ENCODE measurements at places on chromosomes 6 and 20.

GRCh38 chr6:68008445-68008844 is 626.6 kb upstream of the ADGRB3 start:
- DNase-seq = no peak

DNA sequence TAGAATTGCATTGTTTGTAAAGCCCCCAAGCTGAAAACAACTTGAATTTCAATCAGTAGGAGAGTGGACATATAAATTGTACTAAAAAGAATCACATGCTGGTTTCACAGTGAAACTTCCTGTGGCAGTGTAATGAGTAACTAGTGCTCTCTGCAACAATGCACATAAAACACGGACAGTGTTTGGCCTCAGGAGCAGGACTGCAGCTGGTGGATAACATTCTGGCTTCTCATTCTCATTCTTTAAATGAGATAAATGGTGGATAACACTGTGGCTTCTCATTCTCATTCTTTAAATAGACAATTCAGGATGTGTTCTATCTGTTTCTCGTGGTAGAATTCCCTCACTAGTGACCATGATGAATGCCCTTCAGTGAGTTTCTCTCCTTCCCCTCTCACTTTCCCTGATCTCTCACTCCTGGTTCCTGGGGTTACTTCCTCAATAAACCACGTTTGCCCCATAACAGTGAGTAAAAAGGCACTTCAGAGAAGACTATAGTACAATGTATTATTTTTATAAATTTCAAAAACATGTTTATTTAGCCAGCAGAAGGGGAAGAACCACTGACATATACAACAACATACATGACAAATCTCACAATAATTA is 59.9 kb downstream of the SLC22A2 start:
- DNase-seq = no peak

DNA sequence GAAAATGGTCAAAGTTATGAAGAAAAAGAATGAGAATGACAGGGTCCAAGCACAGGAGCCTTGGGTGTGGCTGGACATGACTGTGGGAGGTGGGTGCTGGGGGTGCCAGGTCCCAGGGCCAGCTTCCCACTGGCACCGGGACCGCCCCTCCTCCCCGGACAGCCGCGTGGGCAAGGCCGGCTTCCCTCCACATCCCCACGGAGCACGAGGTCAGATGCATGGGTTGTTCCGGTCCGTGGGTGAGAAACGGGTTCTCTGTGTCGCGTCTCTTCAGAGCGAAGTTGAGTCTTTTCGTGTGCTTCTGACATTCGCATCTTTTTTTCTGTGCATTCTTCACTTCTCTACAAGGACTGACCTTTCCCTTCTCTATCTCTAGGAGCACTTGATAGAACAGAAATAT is 30.1 kb downstream of the KIF25 start:
- no peak for DNase-seq

GRCh38 chr6:132860254-132860653 is 45.9 kb downstream of the RPS12 start:
- DNase-seq = no peak

DNA sequence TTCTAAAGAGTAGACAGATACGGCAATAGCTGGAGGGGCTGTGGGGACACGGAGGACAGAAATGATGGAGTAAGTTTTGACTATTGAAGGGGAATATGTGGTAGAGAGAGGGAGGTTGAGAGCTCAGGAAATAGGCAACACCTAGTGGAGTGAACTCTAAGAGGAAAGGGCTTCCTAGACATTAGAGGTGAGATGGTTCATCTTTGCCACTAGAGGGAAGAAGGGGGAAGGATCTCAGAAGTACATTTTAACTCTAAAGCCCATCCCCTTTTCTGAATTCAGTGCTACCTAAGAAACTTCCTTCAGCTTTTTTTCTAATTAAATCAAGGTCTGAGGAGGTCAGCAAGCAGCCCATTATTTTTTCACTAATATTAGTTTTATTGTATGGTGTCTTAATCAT is 689.4 kb upstream of the MAP3K7 start:
- no peak for DNase-seq

GRCh38 chr6:155586090-155586489 is 130.5 kb upstream of the NOX3 start:
- no peak for DNase-seq

GRCh38 chr20:60016406-60016805 is 58.2 kb downstream of the CDH26 start:
- DNase-seq = no peak

- no peak for DNase-seq
These were observed 16.6 kb upstream of the SCUBE3 start for GRCh38 chr6:35197196-35197595.

DNA sequence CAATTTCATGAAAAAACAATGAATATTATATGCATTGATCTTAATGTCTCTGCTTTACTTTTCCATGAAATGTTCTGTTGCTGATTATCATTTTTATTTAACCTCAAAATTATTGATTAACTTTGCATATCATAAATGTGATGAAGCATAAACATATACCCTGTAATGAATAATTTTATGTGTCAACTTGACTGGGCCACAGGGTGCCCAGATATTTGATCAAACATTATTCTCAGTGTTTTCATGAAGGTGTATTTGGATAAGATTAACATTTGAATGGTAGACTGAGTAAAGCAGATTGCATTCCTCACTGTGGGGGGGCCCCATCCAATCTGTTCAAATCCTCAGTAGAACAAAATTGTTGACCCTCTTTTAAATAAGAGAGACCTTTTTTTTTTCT is 265.2 kb downstream of the CENPW start:
- no peak for DNase-seq

DNA sequence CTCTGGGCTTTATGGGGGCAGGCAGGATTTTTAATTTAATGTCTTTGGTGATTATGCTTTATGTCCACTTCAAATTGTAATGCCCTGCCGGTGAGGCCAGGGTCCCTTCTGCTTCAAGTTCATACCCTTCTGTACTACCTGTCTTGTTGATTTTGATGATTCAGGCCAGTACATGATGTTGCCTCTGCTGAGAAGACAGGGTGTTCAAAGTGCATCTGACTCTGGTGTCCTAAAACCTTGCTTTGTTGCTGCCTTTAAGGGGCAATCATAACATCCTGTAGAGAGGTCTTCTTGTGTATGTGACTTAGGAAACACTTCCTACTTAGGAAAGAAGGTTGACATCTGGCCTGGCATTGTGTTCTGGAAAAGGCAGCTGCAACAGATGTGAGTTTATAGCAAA is 113.2 kb downstream of the TMEM170B start:
- no peak for DNase-seq

GRCh38 chr6:159422041-159422984 is 253.1 kb downstream of the FNDC1 start:
- no peak for DNase-seq

DNA sequence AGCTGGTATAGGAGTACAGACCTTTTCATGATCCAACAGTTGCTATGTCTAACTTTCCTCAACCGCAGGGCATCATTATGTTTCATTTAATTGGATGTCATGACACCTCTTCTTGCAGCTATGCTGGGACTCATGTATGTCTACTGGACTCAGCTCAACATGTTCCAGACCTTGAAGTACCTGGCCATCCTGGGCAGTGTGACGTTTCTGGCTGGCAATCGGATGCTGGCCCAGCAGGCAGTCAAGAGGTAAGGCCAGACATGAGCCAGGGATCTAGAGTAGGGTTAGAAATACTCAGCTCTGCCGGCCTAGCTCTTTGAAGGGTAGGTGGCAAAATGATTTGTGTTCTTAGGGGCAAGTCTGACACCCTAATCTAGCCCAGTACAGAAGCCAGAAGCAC is 25.2 kb downstream of the GHRH start:
- no peak for DNase-seq

GRCh38 chr20:62822788-62823651 is 6.2 kb downstream of the COL9A3 start:
- peak; percentile 74 for DNase-seq

DNA sequence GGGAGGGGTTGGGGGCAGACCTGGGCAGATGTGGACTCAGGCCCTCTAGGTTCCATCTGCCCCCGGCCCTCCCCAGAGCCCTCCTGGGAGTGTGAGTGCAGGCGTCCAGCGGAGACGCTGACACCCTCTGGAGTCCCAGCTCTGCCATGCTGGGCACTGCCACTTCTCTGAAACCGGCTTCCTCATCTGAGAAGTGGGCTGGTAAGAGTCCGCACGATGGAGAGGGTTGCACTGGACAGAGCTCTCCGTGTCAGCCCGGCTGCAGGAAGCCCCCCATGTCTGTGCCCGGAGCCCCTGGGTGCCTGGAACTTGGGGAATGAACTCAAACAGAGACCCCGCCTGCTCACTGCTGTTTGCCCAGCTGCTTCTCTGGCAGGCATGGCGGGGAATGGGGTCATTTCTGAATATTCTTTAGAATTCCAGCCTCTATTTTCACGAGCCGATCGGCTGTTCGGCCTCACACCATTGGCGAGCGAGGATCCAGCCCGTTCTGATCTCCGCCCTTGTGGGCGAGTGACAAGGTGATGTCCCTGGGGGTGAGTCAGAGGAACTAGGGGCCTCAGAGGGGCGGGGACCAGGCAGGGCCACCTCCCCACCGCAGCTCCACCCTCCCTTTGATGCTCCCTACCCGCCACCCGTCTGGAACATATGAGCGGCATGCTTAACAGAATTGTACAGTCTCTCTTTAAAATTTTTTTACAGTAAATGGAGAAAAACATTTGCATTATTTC is 47.8 kb upstream of the GATA5 start:
- DNase-seq = no peak

DNA sequence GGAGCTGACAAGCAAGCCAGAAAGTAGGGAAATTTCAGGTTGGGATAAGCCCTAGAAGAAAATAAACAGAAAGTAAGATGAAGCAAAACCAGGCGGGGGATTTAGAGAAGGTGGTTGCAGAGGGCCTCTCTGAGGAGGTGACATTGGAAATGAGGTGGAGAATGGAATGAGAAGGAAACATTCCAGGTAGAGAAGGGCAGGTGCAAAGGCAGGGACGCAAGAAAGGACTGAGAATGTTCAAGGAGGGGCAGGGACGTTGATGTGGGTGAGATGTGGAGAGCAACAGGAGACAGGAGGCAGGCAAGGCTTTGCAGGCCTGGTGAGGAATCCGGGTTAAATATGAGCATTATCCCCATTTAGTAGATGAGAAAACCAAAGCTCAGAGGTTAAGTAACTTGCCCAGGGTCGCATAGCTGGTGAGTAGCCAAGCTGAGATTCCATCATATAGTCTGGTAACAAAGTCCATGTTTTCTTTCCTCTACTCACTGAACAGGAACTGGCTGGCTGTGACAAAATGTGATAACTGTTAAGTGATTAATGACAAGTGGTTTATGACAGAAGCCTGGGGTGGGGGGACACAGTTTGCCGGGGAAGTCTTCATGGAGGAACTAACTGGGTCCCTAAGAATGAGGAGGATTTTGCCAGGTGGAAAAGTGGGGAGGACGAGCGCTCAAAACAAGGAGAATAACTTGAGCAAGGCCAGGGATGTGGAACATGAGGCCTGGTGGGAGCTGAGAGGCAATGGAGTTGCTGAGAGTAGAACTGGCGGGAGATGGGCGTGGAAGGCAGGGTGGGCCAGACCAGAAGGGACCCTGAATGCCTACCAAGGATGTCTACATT is 32.6 kb downstream of the MRPL14 start:
- no peak for DNase-seq

GRCh38 chr20:57451431-57451794 is 60.2 kb downstream of the RBM38 start:
- no peak for DNase-seq

- no peak for DNase-seq
These were observed 22.6 kb upstream of the APCDD1L start for GRCh38 chr20:58537831-58538230.

DNA sequence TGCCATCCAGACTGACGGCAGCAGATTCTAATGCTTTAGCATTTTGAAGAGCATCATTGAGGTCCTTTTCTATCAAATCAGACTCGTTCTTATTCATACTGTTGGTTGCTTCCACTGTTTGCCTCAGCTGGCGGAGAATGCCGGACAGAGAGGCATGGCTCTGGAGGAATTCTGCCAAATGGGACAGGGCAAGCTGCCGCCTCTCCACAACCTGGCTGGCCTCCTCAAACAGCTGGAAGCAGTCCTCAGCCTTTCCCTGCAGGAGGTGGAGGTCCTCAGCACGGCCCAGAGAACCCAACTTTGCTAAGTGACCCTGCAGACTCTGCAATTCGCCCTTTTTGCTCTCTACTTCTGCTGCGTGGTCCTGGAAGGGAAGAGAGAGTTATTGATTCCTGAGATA is 220.5 kb downstream of the SYNE1 start:
- no peak for DNase-seq

DNA sequence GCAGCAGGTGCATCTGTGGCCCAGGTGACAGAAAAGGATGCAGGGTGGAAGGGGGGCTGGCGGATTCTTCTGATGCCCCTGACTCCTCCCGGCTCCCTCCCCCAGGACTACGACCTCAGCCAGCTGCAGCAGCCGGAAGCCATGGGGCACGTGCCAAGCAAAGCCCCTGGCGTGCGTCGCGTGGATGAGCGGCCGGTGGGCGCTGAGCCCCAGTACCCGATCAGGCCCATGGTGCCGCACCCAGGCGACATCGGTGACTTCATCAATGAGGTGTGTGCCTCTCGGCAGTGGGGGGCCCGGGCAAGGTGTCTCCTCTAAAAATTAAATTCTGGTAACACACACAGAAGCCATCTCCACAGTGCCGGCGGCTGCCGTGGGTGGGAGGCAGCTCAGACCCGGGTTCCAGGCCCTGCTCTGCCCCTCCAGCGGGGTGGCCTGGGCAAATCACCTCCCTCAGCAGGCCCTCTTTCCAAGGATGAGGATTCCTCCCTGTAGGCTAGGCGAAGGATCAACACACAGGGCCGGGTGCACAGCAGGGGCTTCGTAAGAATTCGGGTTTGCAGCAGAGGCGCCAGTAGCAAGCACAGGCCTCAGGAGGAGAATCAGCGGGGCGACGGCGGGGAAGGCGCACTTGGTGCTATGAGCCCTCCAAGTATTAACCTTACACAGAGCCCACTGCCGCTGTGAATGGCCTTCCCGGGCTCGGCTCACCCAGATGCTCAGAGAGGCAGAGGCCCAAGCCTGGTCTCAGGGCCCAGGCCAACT is 131.5 kb downstream of the TAF4 start:
- no peak for DNase-seq

- no peak for DNase-seq
These were observed 46.0 kb downstream of the E2F3 start for GRCh38 chr6:20447581-20448132.

- no peak for DNase-seq
These were observed 31.2 kb downstream of the TGM2 start for GRCh38 chr20:38133680-38134426.

DNA sequence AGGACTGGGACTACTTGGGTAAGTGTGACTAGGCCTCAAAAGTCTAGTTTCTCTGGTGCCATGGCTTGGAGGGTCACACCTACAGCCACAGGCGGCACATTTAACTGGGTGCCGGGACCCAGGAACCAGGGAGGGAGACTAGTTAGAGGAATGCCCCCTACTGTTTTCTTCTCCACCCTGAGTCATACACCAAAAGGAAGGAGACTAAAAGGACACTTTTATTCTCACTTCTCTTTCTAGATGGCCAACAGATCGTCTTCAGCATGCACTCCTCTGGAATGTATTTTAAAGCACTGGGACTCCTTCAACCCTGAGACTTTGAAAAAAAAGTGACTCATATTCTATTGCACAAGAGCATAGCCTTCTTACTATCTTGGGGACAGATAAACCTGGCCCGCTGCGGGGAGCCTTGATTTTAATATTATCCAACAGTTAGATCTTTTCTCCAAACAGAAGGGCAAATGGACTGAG is 33.4 kb downstream of the PLN start:
- DNase-seq = no peak

- no peak for DNase-seq
These were observed 100.9 kb downstream of the CD83 start for GRCh38 chr6:14218519-14218800.

- no peak for DNase-seq
These were observed 1.2 kb downstream of the ELOVL2 start for GRCh38 chr6:11042750-11043377.

- no peak for DNase-seq
These were observed 14.1 kb upstream of the CPNE5 start for GRCh38 chr6:36853325-36853724.

All from NCI-H2107 (cell line).